Activated CD4-positive, alpha-beta T cell treated with anti-CD3 and anti-CD28 coated beads, Interleukin-2, amount 50 U/mL, for 16 hours (primary cell): ENCODE measurements at places on chromosomes 12 and 14.
A peak's percentile ranks its signal among the peaks of the same experiment; 100 is the strongest.

- DNase-seq, result no peak
Observed at GRCh38 chr12:49646871-49647654, 23.7 kb downstream of the PRPF40B start.

DNA sequence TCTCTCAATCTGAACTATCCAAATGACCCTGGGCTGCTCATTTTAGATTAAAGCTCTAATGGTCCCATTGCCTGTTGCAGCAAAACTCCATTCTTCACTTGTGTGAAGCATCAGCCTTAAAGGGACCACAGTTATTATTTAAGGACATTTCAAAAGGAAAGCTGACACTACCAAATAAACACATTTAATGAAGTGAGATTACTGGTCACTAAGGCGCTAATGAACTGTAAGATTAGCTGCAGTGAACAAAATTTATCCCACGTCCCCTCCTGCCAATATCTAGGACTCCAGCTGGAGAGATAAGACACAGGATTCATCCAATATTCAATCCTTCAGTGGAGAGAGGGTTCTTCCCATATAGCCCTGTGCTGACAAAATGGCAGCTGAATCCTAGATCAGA lies 1029.2 kb upstream of the SEL1L start:
- no peak for DNase-seq

DNA sequence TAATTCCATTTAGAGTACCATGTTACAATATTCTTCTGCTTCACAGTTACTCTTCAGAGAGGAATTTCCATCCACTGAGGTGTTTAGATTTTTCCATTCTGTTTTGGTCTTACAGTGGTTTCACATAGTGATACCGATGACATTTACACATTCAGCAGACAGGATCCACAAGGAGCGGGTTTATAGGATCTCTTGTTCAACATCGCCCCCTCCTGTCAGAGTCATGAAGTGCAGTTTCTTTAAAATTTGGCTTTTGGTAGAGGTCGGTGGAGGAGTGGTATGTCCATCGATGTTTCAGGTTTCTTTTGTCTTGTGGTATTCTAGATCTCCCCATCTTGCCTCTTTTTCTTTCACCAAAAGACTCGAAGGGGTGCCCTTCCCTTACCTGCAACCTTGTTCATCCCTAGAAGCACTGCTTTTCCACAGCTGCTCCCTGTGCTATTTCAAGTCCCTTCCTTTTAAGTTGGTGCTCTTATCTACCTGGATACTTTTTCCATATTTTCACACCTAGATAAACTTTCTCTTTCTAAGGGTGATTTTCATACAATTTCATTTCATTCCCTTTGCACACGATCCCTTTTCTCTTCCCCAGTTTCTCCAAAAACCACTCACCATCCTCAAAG lies 181.3 kb downstream of the ITPR2 start:
- DNase-seq, result peak; percentile 69

DNA sequence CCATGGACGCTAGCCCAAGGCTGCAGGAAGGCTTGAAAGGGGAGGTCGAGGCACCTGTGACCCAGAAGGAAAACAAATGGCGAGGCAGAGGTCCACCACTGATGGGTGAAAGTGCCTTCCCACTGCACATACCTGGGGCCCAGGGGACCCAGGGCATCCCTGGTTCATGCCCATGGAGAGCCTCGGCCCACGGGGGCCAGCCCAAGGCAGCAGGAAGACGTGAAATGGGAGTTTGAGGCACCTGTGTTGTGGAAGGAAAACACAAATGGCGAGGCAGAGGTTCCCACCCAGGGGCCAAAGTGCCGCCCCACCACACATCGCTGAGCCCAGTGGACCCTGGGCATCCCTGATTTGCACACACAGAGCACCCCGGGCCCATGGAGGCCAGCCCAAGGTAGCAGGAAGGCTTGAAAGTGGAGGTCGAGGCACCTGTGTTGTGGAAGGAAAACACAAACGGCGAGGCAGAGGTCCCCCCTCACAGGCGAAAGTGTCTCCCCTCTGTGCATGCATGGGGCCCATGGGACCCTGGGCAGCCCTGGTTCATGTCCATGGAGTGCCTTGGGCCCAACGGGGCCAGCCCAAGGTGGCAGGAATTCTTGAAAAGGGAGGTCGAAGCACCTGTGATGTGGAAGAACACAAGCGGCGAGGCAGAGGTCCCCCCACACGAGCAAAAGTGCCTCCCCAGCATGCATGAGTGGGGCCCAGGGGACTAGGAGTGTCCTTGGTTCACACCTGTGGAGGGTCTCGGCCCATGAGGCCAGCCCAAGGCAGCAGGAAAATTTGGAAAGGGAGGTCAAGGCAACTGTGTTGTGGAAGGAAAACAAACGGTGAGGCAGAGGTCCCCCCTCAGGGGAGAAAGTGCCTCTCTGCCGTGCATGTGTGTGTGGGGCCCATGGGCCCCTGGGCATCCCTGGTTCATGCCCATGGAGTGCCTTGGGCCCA lies 383.3 kb downstream of the ALG10 start:
- no peak for DNase-seq

- peak; percentile 61 for DNase-seq
Observed at GRCh38 chr12:45130881-45131281, 80.0 kb upstream of the DBX2 start.

DNA sequence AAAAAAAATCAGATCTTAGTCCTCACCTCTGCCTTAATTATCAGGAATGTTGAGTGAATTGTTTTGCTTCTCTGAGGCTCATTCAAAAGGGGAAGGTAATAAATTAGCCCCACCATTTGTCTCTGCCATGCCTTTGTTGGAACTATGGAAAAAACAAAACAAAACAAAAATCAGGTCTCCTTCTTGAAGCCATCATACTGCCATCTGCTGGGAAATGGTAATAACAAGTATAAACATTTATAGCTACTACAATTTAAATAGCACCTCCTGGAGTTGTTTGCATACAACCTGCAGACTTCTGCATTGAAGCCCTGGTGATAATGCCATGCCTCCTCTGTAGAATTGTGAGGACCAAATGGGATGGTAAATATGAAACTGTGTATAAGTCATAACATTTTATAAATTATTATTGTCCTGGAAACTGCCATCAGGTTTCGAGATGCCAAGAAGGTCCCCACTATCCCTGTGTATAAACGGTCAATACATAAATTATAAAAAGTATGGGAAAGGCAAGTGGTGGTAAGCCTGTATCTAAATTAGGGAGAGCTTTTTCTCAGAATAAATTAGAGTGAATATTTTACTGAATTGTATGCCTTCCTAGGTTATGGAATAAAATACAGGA lies 87.2 kb upstream of the FGD4 start:
- DNase-seq, result peak; percentile 35

- no peak for DNase-seq
Observed at GRCh38 chr12:55707841-55708694, at the start of gene ITGA7. ITGA7 (minus strand) TSS chr12:55707904; CDS start chr12:55707682, 222 bp downstream.

GRCh38 chr14:97107080-97107479 lies 309.9 kb downstream of the VRK1 start:
- no peak for DNase-seq

DNA sequence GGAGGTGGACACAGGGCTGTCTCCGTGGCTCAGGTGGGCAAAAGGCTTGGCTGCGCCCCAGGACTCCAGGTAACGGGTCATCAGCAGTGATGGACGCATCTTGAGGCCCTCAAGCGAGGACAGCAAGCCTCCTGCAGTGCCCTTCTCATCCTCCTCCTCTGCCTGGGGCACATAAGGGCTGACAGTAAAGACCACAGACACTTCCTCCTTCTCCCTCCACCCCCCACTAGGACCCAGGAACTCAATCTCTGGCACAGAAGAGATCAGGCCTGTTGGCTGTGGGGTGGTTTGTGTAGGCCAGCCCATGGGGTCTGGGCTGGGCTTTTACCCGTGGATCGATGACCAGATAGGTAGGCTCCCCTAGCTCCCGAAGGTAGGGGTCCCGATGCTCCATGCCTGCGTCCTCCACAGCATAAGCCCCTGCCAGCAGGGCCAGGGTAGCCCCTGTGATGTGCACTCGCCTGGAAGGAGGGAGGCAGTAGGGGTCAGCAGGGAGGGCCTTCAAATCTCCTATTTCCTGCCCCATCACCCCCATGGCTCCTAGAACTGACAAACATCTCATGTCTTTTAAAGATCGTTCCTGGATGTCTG lies 5.7 kb downstream of the ADCY4 start:
- no peak for DNase-seq

GRCh38 chr12:22588817-22589216 lies 36.2 kb upstream of the ETNK1 start:
- no peak for DNase-seq

DNA sequence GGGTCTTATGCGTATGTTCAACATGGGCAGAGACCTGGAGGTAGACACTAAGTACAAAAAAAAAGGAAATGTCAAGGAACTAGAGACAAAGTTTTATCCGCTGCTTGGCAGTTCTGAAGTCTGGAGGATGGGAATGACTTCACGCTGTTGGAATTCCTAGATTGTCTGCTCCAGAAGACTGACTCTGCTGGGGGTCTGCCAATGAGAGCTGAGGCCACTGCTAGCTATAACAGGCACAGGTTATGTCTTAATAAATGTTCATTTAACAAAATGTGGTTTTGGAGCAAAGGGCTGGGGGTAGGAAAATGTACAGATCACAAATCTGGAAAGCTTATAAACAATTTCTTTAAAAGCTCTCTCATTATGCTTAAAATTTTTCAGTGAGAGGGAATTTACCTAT lies 5.9 kb downstream of the RNASE8 start:
- DNase-seq, result no peak

GRCh38 chr12:67873355-67873754 lies 115.9 kb upstream of the IFNG-AS1 start:
- DNase-seq, result no peak

- DNase-seq, result no peak
Observed at GRCh38 chr12:105076098-105076497, 8.2 kb downstream of the ALDH1L2 start.

- DNase-seq, result no peak
Observed at GRCh38 chr14:31877255-31877798, 199.8 kb upstream of the ARHGAP5 start.

GRCh38 chr14:60151715-60152114 lies 13.5 kb downstream of the DHRS7 start:
- DNase-seq, result peak; percentile 78

GRCh38 chr12:102033991-102034745 lies 27.6 kb downstream of the WASHC3 start:
- DNase-seq, result no peak

GRCh38 chr12:124836759-124837158 lies 26.9 kb downstream of the SCARB1 start:
- no peak for DNase-seq

- DNase-seq, result no peak
Observed at GRCh38 chr12:121166356-121166755, 33.7 kb downstream of the P2RX7 start.

- no peak for DNase-seq
Observed at GRCh38 chr14:33332497-33332896, 393.8 kb downstream of the NPAS3 start.

GRCh38 chr14:24281636-24282035 lies 10.2 kb upstream of the RABGGTA start:
- no peak for DNase-seq

- DNase-seq, result no peak
Observed at GRCh38 chr14:66477567-66477966, 8.6 kb upstream of the CCDC196 start.

- DNase-seq, result no peak
Observed at GRCh38 chr12:2295941-2296461, 243.2 kb downstream of the CACNA1C start.

- DNase-seq, result no peak
Observed at GRCh38 chr12:78530100-78530765, 334.3 kb upstream of the SYT1 start.
